ENCODE measurements at places on chromosomes 11 and 22.

DNA sequence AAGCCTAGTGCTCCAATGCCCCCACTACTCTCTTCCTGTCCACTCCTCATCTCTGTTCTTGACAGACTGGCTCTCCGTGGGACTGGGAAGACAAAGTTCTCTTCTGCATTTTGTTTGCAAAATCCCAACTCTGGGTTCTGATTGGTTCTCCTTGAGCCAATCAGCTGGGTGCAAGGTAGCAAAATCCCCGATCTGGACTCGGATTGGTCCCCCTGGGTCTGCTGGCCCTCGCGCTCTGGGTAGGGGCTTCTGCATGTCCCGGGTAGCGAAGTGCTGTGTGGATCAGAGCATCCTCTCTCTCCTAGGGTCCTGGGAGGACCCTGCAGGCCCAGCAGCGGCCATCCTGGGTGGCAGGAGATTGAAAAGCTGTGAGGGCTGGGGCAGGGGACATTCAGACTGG is 22.3 kb upstream of the A4GALT start:
- DNase-seq = no peak

DNA sequence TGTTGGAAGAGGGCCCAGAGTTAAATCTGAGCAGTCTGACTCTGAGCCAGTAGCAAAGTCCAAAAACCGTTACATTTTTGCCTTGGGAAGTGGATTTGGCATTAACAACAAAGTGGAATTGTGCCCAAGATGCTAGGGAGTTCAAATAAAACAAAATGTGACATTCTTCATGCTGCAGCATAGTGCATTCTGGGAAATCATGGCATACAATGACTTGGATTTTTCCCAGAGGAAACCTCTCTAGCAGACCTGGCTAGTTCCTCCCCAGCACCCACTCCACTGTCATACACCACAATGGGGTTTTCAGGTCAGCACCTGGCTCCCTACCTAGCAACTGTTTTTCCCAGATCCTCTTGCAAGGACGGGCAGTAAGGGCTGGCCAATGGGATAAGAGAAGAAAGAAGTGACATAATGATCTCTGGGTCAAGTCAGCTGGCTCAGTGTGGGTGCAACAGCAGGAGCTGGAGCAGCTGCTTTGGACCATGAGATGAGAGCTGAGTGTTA is 24.8 kb upstream of the CYB5R3 start:
- DNase-seq = no peak

GRCh38 chr22:43749473-43749872 is 62.6 kb downstream of the EFCAB6 start:
- DNase-seq = no peak

DNA sequence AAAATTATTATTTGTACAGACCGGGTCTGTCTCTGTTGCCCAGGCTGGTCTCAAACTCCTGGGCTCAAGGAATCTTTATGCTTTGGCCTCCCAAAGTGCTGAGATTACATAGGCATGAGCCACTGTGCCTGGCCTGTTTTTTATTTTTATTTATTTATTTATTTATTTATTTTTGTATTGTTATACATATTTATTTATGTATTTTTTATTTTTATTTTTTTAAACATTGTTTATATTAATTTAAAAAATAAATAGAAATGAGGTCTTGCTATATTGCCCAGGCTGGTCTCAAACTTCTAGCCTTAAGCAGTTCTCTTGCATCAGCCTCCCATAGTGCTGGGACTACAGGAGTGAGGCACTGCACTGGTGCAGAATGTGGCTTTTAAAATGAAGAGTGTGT is 47.0 kb downstream of the SWAP70 start:
- DNase-seq = no peak

DNA sequence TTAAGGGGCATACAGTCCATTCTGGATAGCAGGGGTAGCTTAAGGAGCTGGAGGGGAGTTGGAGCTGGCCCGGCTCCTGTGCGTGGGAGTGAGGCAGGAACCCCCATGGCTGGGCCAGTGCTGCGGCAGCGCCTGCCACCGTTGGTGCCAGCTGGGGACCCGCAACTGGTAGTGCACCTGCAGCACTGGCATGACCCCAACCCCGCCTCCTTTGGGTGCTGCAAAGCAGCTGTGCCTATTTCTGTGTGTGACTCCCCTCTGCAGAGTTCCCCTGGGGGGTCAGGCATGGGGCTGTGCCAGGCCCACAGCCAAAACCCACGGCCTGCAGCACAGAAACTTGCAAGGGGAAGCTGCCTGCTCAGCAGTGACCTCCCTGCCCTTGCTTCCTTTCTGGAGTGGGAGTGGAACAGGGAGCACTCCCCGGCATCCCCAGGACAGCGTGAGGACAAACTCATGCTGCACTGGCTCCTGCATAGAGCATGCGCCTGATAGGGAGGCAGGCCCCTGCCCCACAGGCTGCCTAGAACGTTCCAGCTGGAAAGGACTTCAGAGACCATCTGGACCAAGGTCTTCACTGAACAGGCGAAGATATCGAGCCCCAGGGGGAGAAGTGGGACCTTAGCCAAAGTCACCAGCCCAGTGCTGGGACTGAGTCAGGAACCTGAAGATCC is 26.2 kb upstream of the RAB1B start:
- DNase-seq = no peak

GRCh38 chr11:128324531-128325141 is 262.7 kb downstream of the ETS1 start:
- DNase-seq = peak; percentile 70

GRCh38 chr11:12206529-12206928 is 96.1 kb downstream of the MICAL2 start:
- no peak for DNase-seq

GRCh38 chr22:35488513-35488912 is 52.1 kb upstream of the RASD2 start:
- DNase-seq = no peak

GRCh38 chr11:125210066-125210465 is 45.5 kb downstream of the PKNOX2 start:
- no peak for DNase-seq

DNA sequence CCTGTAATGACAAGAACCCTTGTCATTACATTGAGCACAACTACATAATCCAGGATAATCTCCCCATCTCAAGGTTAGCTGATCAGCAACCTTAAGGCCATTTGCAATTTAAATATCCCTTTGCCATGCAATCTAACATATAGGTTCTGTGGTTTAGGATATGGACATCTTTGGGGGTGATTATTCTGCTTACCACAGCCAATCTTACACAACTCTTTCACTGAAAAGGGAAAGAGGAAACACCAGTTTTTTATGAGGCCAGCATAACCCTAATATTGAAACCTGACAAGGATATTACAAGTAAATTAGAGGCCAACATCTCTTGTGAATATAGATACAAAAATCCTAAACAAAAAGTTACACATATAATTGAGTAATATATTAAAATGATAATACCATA is 78.5 kb downstream of the CYP2R1 start:
- DNase-seq = no peak

DNA sequence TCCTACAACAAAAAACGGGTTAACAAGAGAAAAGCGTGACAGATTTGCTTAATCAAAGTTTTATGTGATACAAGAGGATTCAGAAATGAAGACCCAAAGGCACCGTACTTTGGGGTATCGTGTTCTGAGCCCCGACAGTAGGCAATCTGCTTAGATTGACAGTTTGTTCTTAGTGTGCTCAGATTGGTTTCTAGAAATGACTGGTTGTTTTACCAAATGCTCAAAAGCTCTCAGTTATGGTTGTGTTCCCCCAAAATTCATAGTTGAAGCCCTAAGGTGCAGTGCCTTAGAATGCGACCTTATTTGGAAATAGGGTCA is 102.7 kb downstream of the RASSF10 start:
- DNase-seq = no peak

- DNase-seq = no peak
Observed at GRCh38 chr11:35750315-35750714, 87.7 kb downstream of the TRIM44 start.

- peak; percentile 77 for DNase-seq
Observed at GRCh38 chr22:31292236-31292989, at the start of gene PIK3IP1. PIK3IP1 (minus strand) TSS chr22:31292488; CDS start chr22:31292344, 144 bp downstream.

DNA sequence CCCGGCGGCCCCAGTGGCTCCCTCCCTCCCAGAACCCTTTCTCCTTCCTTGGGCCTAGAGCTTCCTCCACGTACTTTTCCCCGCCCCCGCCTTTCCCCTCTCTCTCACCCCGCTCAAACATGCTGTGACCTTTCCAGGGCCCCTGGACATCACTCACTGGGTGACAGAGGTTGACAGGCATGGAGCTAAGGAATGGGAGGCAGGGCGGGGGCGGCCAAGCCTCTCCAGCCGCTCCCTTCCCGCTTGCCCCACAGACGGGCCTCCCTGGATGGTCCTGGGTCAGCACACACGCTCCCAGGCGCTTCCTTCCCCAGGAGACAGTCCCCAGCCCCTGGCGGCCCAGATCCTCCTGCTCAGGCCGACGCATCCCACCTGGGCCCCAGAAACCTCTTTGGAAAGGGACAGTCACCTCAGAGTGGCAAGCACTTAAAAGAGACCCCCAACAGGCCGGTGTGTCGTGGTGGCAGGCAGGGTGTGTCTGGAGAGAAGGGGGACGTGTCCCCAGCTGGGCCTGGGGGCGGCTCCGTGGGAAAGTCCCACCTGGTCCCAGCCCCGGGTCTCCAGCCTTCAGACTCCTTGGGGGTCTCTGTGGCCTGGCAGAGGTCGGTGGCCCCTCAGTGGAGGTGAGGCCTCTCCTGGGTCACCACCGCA is 8.8 kb downstream of the H19 start:
- no peak for DNase-seq

DNA sequence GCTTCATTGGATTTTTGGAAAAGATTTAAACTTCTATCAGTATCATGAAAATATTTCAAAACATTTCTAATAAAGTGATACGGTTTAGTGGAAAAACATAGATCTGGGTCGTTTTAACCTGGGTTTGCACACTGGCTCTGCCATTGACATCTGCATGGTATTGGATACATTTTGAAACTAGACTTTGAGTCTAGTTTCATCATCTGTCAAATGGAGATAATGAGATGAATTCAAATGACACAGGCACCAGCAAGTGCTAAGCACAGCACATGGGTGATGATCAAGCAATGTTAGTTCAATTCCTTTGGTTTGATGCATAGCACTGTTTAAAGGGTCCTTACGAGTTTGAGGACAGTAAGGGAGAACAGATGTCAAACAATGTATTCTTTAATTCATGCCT is 819.0 kb upstream of the CCDC90B start:
- DNase-seq = no peak

DNA sequence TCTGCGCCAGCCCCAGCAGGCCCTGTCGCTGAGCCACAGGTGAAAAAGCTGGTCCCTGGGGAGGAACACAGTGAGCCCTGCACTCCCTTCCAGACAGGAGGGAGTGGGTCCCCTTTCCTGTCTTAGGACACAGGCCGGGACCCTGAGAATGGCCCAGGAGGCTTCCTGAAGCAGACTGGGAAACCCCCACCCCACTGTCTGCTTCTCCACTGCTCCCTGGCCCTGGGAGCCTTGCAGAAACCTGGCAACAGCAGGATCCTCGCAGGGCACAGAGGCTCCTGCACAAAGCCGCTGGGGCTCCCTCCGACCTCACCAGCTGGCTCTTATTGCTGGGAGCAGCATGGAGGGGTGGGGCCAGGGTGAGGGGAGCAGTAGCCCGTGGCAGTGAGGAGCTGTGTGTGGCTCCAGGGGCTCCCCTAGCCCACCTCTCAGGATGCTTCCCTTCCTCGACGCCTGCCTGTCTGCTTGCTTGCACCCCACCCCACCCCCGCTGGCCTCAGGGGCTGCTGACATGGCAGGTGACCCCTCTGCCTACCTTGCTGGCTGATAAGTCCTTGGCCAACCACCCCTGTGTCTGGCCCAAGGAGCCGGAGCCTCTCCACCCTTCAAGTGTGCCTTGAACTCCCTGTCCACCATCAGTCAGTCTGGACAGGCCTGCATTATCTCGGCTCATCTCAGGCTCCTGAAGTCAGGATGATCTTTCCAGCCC is 72.1 kb upstream of the KCNQ1OT1 start:
- DNase-seq = no peak

DNA sequence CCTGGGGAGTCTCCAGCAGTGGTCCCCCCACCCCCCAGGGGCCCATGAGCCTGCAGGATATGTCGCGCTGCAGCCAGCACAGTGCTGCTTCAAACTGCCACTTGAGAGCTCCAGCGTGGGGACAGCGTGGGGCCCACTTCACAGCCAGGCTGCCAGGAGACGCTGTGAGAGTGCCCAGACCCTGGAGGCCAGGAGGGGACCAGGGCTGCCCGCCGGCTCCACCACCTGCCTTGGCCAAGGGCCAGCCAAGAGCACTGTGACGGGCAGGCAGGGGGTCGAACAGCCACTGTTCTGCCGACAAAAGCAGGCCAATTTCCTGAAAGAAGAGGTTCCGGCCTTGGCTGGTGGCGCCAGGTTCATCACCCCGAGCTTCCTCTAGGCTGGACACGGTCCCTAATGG is 60.2 kb downstream of the FLRT1 start:
- DNase-seq = no peak

DNA sequence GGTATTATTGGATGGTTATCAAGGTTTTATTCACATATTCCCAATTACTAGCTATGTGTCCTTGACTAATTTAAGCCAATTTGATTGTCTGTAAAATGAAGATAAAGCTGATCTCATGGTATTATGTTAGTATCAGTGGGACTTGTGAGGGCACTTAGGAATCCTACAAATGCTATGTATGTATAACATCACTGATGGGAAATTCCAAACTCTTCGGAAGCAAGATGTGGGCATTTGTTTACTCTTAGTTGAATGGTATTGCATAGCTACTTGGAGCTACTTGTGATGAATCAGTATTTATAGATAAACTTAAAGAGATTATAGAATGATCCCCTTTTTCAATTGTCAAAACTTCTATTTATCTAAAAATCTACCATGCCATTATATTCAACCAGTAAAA is 239.9 kb downstream of the CNTN5 start:
- no peak for DNase-seq

DNA sequence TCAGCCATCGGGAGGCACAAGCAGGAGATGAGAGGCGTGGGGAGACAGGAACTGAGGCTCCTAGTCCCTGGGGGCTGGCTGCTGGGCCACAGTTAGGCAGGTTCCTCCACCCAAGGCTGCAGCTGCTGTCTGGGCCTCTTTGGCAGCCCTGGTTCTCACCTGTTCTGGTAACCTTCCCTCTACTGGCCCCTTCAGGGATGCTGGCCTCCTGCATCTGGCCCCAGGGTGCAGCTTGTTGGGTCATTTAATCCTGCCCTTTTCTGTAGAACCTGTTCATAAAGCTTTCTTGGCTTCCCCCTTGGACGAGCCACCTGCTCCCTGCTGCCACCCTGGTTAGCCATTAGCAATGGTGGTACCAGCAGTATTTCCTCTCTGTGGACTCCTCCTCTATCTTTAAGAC is 5.5 kb downstream of the USH1C start:
- DNase-seq = no peak

DNA sequence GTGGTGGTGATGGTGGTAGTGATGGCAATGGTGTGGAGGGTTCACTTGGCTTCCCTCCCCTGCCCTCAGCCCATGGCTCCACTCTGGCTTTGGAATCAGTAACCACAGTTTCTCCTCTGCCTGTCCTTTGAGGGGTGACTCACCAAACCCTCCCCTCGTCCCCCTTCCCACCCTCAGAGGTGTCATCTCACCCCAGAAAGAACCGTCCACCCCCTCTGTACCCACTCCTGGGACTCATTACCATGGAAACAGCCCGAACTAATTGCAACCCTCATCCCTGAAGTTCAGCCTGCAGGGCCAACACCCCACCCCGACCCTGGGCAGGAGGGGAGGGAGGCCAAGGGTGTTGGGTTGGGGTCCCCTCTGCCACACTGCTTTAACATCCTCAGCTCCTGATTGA is 26.6 kb downstream of the PHLDB1 start:
- no peak for DNase-seq

- DNase-seq = no peak
Observed at GRCh38 chr22:49979587-49980264, 19.2 kb downstream of the PIM3 start.

Data from activated CD8-positive, alpha-beta memory T cell treated with anti-CD3 and anti-CD28 coated beads for 1 hour (primary cell).